ENCODE measurements at places on chromosomes 2 and 18.

DNA sequence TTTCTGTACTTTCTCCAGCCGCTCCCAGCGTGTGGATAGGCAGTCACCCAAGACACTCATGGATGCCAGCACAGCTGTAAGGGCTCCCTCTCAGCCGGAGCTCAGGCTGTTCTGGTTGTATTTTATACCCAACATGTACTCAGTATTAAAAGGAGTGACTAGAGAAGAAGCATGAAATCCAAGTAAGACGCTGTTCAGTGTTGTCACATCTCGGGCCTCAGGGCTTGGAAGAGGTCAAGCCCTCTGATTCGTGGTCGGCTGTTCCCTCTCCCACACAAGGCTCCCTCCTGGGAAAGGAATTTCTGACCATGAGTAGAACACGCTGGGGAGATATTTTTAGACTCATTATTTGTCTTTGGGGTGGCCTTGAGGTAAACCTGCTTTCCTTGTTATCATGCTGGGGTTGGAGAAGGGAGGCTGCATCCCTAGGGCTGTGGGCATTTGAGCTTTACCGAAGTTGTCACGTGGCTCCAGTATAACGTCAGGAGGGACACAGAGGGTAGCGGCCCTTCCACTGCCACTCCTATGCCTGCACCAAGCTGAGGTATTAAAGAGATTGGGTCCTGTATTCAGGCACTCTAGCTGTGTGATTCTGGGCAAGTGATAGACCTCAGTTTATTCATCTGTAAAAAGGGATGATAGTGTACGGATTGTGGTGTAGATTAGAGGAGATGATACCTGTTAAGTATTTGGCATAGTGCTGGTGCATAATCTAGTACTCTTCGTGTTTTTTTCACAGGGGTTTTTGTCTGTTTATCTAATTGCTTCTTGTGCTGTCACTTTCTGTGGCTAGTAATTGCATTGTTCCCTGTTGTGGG, 34.1 kb downstream of the HK2 start:
- no peak for DNase-seq

DNA sequence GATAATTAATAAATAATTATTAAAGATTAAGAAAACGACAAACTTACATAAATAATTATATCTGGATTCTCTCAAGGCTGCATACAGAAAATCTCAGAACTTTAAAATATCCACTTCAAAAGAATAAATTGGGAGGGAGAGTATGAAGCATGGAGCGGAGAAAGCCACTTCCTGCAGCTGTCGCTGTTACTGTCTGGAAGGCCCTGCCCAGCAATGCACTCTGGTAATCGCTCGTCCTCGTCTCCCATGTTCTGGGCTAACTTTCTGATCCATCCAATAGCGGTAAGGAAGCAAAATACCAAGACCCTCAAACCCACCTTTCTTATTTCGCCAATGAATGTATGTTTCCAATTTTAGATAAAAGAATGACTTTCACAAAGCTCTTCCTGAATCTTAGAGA, 26.7 kb downstream of the CYRIA start:
- DNase-seq: no peak

DNA sequence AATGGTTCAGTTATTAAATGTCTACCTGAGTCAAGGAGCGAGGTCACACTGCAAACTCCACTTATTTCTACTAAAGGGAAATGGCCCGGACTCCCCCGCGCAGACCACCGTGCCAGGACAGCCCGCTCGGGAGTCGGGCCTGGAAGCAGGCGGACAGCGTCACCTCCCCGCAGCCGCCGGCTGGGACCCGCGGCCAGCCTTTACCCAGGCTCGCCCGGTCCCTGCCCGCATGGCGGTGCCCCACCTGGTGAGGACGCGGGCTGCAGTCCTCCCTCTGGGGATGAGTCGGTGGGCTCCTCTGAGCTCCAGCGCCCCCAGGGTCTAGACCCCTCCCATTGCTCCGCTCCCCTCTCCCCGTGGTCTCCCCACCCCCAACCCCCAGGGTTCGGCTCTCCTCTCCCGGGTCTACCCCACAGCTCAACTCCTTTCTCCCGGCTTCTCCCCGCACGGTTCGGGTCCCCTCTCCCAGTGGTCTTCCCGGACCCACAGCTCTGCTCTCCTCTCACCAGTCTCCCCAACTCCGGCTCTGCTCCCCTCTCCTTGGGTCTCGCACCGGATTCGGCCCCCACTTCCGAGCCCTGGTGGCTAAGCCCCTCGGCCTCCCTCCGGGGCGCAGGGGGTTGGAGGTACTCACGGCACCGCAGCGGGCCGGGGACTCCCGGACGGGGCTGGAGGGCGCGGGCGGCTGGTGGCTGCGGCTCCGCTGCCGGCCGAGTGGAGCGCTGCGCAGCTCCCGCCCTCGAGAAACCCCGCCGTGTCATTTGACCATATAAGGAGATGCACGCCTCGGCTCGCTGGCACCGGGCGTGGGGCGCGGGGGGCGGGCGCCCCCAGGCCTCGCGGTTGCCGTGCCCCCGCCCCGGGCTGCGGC, at the start of gene FHL2:
TSS of gene FHL2 (minus strand) at position 716 of the 871 bp plus-strand sequence. CDS start 12,535 bp downstream, outside the sequence.
- peak; percentile 40 for DNase-seq

- no peak for DNase-seq
Measured at GRCh38 chr2:105604938-105605337, 139.8 kb upstream of the NCK2 start.

GRCh38 chr18:7872569-7872968, 305.5 kb downstream of the PTPRM start:
- DNase-seq: no peak

DNA sequence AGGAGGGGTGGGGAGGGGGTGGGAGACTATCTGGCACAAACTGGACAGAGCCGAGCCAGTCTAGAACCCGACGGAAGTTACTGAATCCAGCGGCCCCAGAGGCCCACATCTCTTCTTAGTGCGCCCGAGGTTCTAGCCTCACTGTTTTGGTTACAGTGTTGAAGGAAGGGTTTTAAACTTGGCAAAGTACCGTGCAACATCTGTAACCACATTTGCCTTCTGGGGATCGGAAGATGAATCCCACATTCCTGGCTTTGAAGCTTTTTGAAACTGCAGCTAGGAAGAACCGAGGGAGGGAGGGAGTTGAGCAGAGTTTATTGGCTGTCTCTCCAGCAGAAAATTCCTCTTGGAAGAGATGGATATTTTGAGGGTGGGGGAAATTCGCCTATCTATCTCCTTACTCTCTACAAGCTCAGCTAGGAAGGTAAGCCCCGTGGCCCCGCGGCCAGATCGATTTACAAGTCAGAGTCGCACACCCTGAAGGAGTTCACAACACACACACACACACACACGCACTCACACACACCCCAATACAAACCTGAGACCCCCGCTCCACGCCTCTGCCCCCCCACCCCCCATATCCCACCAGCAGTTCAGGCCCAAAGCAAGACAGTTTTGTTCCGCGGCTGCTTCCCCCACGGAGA, 1.0 kb downstream of the ACVR1 start:
- DNase-seq: no peak

- no peak for DNase-seq
Measured at GRCh38 chr2:184734338-184734737, 136.0 kb downstream of the ZNF804A start.

GRCh38 chr2:133635131-133635530, 66.9 kb upstream of the NCKAP5 start:
- no peak for DNase-seq

DNA sequence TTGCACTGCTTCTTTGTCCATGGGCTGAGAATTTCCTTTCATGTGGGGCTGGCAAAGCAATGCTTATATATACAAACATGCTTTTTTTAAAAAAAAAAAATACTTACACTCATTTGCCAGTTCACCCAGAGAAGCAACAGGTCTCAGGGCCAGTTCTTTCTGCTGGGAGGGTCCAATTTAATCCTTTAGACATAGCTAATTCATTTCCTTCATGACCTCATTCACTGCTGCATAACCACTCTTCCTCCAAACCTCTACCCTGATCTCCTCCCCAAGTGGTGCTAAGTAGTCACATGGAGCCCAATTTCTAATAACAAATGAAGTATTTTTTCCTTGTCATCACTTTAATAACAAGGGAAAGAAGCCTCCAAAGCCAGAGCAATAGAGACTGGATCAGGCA, 17.1 kb upstream of the TMEM178A start:
- DNase-seq: no peak

DNA sequence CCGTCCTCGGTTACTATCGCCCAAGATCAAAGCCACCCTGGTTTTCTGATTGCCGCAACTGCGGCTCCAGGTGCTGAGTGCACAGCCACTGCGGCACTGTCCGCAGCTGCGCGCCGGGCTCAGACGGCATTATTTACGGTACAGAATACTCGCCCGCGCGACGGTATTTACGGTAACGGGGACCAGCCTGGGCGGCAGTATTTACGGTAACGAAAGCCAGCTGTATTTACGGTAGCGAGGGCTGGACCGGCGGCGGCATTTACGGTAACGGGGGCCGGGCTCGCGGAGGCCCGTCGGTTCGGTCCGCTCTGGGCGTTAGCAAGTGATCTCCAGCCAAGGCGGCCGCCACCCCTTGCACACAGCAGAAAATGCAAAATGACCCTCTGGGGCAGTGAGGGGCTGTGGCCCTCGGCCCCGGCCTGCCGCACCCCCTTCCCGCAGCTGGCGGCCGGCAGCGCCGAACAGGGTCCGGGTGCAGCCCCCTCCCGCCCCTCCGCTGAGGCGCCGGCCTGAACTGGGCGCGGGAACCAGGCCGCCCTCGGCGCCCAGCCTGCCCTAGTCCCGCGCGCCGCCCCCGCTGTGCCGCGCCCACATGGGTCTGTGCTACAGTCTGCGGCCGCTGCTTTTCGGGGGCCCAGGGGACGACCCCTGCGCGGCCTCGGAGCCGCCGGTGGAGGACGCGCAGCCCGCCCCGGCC, at the start of gene GNAL:
TSS of gene GNAL (plus strand) at position 293 of the 697 bp plus-strand sequence. CDS start at position 593, 300 bp downstream.
- DNase-seq: no peak

DNA sequence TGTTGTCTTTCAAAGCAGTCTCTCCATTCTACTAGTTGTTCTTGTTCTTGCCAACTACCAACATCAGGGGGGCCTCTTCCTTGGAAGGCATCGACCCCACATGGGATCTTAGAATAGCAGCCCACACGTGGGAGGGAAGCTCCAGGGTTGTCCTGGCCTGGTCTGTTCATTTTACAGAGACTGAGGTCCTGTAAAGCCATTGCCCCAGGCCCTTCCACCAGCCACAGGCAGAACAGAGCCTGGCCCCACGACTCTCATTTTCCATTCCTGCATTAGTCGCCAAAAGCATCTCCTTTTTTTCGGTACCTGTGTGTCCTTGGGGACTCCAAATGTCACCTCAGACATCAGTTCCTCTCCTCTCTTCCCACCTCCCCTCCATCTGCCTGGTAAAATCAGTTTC, 28.0 kb downstream of the CNGA3 start:
- DNase-seq: no peak

DNA sequence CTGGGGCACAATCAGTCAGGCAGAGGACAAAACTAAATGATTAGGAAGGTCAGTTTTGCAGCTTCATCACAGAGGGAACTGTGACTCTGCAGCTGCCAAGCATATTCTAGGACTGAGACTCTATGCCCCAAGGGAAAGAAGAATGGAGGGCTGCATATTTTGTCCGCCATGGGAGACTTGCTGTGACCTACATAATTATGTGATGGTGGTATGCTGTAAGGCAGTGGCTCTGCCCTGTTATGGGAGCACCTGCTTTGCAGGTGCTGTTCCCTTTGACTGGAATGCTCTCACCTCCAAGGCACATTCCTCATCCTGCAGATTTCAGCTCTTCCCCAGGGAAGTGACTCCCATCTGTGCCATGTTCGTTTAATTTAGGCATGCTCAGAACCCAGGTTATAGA, 261.9 kb upstream of the EPHA4 start:
- DNase-seq: no peak

GRCh38 chr2:96265349-96265839, 403 bp downstream of the TMEM127 start:
- no peak for DNase-seq

GRCh38 chr2:237219826-237220225, 134.1 kb downstream of the COPS8 start:
- no peak for DNase-seq

GRCh38 chr2:118834440-118834810, 13.0 kb downstream of the EN1 start:
- DNase-seq: no peak

DNA sequence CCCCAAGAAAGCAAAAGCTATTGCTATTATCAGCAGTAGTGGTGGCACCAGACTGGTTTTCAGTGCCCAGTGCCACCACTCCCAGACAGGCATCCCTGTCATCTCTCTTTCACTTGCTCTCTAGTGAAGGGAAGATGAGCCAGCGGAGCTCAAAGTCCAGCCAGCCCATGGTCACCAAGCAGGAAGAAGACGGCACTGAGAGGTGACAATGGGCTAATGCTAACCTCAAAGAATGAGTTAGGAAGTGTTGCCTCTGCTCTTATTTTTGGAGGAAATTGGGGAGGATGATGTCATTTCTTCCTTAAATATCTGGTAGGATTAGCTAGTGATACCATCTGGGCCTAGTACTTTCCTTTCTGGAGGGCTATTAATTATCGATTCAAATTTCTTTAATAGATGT, 1.7 kb downstream of the SP140 start:
- DNase-seq: no peak

DNA sequence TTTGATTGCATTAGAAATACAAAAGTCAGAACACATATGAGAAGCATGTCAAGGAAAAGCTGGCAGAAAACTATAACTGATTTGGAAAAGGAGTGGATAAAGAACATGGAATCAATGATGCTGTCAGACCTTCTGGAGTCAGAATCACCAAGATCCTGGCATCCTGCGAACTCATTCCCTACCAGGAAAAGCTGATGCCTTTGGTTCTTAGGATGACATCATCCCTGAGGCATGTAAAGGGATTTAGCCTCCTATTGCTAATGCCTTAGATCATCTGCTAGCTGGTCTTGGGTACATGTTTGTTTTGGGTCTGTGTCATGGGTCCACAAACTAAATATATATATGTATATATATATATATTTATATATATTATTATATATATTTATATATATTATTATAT, 680.7 kb downstream of the EPHA4 start:
- no peak for DNase-seq

DNA sequence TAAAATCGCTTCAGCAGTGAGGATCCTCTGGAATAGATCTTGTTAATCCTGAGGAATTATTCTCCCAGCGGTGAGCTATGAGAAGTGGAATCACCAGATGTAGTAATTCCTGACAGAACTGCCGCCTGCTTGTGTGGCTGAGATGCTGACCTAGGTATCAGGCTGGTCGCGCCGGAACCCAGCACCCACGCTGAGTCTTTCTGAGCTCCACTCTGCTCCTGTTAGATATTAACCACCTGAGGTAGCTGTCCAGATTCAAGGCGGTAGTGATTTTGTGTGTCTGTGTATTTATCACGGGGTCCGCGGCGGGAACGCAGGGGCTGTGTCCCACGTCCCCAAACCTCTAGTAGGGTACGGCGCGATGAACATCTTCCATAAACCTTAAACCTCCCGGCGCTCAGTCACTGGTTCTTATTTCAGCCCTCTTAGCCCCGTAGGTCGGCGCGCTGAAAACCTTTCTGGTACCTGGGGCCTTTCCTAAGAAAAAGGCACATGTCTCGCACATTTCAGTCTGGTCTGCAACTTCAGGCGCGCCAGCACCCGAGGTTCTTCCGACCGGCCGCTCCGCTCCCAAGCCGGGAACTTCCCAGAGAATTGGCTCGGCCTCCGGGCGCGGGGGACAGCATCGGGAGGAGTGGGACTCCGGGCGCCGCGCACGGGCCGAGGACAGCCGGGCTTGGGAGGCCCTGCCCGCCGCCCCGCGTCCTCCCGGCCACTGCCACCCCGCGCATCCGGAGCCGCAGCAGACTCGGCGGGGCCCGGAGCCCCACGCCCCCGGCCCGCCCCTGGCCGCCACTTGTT, 542 bp upstream of the CNNM3 start:
- DNase-seq: no peak

All from SHP77 treated with DMSO at 0.1 percent for 48 hours (cell line).